ENCODE measurements at places on chromosomes 4 and X. TPM values are rescaled to one million over a fixed set of nuclear protein-coding genes. Genes with fewer than 3 reads are reported as not detected.
A peak's percentile ranks its signal among the peaks of the same experiment; 100 is the strongest.

GRCh38 chrX:149720021-149720689 lies 8.3 kb downstream of the MAGEA11 start:
- H3K4me3 ChIP-seq: no peak overlapping the region
- no peak overlapping the region for H3K27ac ChIP-seq
- H3K36me3 ChIP-seq: no peaks in the 10 kb centered on the region
- no peak for DNase-seq
- H3K4me1 ChIP-seq: no peaks in the 10 kb centered on the region
- no peaks in the 10 kb centered on the region for H3K27me3 ChIP-seq

GRCh38 chrX:13808865-13809264 lies 8.0 kb downstream of the GPM6B start:
- no peak overlapping the region for H3K4me3 ChIP-seq
- no peak for DNase-seq
- H3K27me3 ChIP-seq: no peaks in the 10 kb centered on the region
- H3K4me1 ChIP-seq: no peaks in the 10 kb centered on the region

DNA sequence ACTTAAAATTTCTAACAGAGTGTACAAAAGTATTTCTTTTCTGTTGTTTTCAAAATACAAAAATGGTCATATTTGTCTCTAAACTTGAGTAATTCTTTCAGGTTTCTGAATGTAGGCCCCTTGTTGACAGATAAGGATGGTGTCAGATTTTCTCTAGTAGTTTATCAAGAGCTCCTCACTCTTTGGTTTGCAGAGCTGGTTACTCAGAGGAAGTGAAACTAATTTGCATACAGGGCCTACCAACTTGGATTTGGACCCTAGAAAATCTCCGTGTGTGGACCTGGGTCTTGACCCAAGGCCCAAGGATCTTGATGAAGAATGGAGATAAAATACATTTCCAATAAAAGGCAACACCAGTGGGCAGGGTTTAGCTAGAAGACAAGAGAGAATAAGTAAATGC lies 433 bp upstream of the ADH6 start:
- no peak overlapping the region for H3K27ac ChIP-seq
- no peak for DNase-seq
- no peaks in the 10 kb centered on the region for H3K4me1 ChIP-seq
- H3K36me3 ChIP-seq: no peaks in the 10 kb centered on the region

DNA sequence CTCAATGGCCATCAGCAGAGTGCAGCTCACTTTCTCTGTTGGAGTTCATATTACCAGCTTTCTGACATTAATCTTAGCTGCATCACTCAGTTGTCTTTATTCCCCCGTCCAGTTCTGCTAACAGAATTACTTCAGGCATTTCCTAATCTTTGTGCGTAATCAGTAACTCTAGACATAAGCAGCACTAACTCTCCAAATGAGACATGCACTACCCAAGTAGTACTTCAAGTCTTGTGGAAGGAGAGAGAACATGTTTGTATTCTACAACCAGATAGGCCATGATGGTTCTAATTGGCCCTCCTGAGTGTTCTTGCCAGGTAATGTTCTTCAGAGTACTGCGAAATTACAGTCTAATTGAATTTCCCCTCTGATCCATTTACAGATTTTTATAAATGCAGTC lies 448.5 kb upstream of the RPS6KA3 start:
- no peaks in the 10 kb centered on the region for H3K27me3 ChIP-seq
- H3K4me3 ChIP-seq: no peak overlapping the region
- DNase-seq: no peak

DNA sequence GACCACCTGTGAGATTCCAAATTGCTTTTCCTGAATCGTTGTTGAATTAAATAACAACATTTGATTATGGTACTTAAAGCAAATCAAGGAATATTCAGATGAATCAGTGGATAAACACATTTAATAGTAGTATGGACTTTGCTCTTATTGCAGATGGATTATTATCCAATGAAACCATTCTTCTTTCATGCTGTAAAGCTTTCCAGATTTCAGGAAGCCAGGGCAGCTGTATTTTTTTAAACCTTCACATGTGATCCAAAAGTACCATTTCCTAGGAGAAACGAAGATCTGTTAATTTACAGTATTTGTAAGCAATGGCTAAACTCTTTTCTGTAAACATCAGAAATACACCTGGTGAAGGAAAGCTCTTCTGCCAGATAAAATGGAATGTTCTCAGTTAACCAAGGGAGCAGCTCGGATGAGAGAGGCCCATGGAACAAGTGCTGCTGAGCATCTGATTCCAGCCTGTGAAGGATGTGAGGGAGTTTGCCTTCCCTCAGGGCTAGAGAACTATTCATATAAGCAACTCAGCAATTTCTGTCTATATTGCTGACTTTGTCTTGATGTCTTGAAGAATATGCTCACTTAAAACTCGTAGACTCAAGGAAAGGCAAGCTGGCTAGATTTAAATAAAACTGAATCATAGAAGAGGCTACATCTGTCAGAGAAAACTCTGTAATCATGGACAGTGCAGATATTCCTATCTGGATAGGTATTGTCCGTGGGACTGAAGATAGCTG lies 94.4 kb upstream of the LIMCH1 start:
- H3K4me1 ChIP-seq: peaks cover 21% of the 10 kb centered on the region
- no peak for DNase-seq
- H3K36me3 ChIP-seq: no peaks in the 10 kb centered on the region
- H3K27ac ChIP-seq: no peak overlapping the region

DNA sequence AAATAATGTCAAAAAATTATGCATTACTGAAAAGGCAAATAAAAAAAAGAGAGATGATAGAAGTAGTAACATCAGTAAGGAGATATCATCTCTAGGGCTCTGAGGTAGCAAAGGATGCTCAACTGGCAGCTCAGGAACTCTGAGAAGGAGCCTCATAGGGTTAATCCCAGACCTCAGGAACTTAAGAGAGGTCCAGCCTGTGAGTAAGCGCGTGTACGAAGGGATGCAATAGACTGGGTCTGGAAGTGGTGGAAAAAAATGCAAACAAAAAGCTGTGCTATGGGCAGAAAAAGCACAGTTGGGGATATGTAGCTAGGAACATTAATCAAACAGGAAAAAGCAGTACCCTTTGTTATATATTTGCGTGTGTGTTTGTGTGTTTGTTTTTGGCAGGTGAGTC lies 282.0 kb downstream of the GALNTL6 start:
- no peak overlapping the region for H3K27ac ChIP-seq
- no peak for DNase-seq
- H3K27me3 ChIP-seq: no peaks in the 10 kb centered on the region
- no peak overlapping the region for H3K4me3 ChIP-seq
- no peaks in the 10 kb centered on the region for H3K36me3 ChIP-seq
- no peaks in the 10 kb centered on the region for H3K4me1 ChIP-seq

DNA sequence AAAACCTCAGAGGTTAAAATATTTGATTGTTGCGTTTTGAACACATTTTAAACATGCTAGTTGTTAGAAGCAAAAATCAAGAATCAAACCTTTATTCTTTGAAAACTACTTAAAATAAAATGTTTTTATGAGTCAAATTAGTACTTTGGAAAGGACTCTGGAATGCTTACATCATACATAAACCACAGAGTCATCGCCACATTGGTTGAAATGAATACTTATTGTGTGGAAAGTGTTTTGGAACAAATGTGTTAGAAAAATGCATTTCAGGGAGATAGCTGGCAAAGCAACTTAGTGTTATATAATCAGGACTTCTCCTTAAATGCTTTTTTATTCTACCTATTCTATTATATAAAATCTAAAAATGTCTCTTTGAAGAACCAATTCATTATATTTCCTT lies 49.4 kb upstream of the CAMK2D start:
- no peak for DNase-seq
- no peaks in the 10 kb centered on the region for H3K4me1 ChIP-seq
- H3K27ac ChIP-seq: no peak overlapping the region

- peaks cover 12% of the 10 kb centered on the region for H3K36me3 ChIP-seq
- H3K4me3 ChIP-seq: no peak overlapping the region
- no peaks in the 10 kb centered on the region for H3K27me3 ChIP-seq
- H3K4me1 ChIP-seq: peaks cover 28% of the 10 kb centered on the region
- H3K27ac ChIP-seq: no peak overlapping the region
- no peak for DNase-seq
These were observed 44.9 kb upstream of the NAP1L5 start for GRCh38 chr4:88742561-88742960.

DNA sequence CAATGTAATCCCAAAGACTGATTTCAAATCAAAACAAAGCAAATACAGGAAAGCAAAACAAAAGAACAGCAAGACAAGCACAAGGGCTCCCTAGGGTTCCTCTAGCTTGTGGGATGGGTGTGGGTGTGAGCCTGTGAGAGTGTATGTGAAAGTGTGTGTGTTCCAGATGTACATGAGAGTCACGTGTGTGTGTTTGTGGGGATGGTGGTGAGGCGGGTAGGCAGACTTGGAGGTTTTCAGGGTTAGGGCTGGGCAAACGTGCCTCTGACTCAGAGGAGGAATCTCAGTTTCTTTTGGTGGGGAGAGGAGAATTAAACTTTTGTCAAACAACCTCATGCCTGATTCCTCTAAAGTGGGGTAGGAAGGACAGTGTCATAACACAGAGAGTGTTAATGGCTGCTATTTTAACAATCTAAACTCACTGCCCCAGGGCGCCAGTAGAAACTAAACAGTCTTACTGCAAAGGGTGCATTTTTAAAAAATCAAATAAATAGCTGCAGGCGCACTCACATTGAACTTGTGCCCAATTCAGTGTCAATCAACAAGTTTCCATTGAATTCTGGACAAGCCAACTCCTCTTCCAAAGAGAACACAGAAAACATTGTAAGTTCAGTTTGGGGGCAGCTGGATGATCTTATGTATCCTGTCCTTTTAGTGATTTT lies 51.8 kb downstream of the CHRDL1 start:
- H3K27ac ChIP-seq: no peak overlapping the region
- no peaks in the 10 kb centered on the region for H3K27me3 ChIP-seq
- DNase-seq: no peak
- H3K4me3 ChIP-seq: no peak overlapping the region

DNA sequence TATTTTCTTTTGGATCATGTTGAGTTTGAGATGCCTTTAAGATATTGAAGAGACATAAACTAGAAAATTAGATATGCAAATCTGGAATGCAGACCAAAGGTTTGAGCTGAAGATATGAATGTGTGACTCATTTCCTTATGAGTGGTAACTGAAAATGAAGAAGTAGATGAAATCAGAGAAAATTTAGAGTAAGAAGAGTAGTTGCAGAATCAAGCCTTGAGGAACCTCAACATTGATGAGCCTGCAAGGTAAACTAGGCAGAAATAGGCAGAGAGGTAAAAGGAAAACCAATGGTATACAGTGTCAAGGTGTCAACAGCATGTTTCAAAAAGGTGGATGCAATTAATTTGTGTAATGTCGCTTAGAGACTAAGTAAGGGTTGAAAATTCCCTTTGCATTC lies 142.8 kb downstream of the MOSPD2 start:
- no peaks in the 10 kb centered on the region for H3K36me3 ChIP-seq
- no peak overlapping the region for H3K4me3 ChIP-seq
- no peak for DNase-seq
- H3K4me1 ChIP-seq: no peaks in the 10 kb centered on the region
- H3K27me3 ChIP-seq: no peaks in the 10 kb centered on the region

DNA sequence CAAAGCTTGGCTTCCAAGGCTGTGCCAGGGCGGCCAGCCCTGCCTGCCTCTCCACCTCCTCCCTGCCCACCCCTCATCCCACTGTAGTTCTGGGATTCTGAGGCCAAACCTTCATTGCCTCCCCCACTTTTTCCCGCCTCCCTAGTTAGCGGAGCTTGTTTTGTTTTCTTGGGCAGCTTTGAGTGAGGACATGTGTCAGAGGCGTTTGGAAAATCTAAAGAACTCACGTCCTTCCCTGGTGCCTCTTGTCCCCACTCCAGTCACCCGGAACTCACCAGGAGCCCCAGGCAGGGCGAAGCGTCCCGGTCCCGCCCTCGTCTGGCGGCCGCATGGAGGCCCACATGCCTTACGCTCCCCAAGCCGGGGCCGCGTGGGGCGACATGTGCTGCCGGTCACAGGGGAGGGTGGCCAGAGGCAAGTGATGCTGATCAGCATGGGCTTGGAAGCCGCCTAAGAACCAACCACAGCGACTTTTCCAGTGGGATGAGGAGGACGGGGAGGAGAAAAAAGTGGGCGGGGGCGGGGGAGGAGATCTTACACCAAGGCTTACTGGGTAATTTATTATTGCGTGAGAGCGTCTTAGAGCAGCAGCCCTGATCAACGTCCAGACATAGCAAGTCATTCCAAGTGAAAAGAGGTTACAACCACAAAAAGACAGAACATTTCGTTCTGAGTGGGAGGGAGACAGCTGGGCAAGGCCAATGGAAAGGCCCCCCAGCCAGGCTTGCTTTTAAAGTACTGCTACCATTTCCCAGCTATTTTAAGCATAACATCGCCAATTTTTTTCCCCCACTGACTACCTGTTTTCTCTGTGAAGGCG lies 48.5 kb downstream of the PRPS1 start:
- peak overlapping the region; percentile 90 for H3K27ac ChIP-seq
- peaks cover 31% of the 10 kb centered on the region for H3K4me1 ChIP-seq
- H3K27me3 ChIP-seq: no peaks in the 10 kb centered on the region

DNA sequence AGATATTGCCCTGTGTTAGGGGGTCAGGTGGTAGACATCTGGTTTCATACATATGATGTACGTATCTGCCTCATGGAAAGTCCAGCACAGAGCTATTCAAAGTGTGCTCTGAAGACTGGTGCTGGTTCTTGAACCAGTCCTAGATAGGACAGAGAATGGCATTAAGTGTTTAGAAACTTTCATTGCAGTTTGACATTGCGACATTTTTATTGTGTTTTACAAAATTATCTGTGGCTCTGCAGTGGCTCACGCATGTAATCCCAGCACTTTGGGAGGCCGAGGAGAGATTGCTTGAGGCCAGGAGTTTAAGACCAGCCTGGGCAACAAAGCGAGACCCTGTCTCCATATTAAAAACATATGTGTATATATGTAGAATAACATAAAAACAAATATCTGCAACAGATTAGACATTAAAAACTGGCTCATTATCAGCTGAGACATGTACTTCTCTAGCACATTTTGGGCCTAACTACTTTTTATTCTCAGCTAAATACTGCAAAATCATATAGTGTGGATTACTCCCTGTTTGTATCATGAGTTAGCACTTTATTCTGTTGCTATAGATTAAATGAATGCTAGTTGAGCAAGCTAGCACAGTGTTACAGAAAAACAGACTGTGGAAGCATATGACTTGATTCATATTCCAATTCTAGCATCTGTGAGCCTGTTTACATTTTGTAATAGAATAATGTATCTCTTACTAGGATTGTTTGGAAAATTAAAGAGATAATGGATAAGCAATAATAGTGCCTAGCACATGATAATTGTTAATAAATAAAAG lies 57.1 kb downstream of the USP9X start:
- no peak overlapping the region for H3K27ac ChIP-seq
- H3K4me3 ChIP-seq: no peak overlapping the region
- peaks cover 20% of the 10 kb centered on the region for H3K36me3 ChIP-seq
- no peaks in the 10 kb centered on the region for H3K4me1 ChIP-seq
- H3K27me3 ChIP-seq: no peaks in the 10 kb centered on the region
- no peak for DNase-seq

NR3C2 gene
- 42.3 TPM for total RNA-seq

FAM133A gene
- total RNA-seq: not detected

NUDT11 gene
- 1.7 TPM for total RNA-seq

SLC10A4 gene
- 0.21 TPM for total RNA-seq

ARHGAP4 gene
- 94.3 TPM for total RNA-seq

Measured in ascending aorta (tissue), 2 donors.